ENCODE measurements at places on chromosomes 5 and 9.

- DNase-seq = no peak
Measured at GRCh38 chr5:39023121-39023520, 51.1 kb downstream of the RICTOR start.

GRCh38 chr5:168604436-168604835 is 25.3 kb upstream of the PANK3 start:
- DNase-seq = no peak

- DNase-seq = no peak
Measured at GRCh38 chr5:69293882-69294281, 38.7 kb downstream of the CCDC125 start.

DNA sequence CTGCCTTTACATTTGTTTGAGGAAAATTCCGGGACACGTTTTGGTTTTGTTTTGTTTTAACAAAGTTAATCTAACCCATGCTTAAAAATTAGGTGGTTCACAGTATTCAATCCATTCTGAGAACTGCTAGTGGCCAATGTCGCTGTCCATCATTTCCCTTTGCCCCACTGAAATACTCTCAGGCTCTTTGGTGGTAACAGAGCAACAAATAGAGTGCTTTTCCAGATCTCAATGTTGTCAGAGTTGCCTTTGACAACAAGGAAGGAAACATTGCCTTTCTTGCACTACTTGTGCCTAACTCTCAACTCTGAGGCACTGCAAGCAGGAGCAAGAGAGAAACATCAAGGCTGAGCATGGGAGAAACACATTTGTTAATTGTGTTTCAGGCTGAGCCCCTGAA is 154.0 kb downstream of the MCTP1 start:
- DNase-seq = no peak

DNA sequence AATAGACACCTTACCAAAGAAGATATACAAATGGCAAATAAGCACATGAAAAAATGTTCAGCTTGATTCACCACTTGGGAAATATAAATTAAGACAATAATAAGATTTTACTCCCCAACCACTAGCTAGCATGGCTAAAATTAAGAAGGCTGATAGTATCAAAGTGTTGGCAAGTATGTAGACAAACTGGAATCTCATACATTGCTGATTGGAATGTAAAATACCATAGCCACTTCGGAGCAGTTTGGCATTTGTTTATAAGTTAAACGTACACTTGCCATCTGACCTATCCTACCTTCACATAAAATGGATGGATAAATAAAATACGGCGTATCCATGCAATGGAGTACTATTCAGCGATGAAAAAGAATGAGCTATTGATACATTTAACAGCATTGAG is 129.2 kb downstream of the ZNF462 start:
- no peak for DNase-seq

Measured in NCI-H69 (cell line).